ENCODE measurements at places on chromosomes 1 and 21.

GRCh38 chr1:178055093-178055492 lies 38.8 kb upstream of the RASAL2 start:
- DNase-seq, result peak; percentile 48

DNA sequence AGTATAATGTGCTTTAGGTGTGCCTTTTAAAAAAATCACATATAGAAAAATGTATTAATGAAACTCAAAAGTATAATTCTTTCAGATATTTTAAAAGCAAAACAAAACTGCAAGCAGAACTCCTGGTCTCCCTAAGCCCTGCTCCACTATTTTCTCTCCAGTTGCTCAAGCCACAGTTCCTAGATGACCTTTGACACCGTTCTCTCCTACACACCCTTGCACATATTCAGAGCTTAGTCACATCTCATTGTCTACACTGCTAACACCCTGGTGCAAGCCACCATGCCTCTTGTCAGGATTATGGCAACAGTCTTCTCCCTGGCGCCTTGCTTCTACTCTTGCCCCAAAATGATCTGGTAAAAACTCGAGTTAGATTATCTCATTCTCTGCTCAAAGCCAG lies 50.2 kb upstream of the ROR1 start:
- DNase-seq, result peak; percentile 68

DNA sequence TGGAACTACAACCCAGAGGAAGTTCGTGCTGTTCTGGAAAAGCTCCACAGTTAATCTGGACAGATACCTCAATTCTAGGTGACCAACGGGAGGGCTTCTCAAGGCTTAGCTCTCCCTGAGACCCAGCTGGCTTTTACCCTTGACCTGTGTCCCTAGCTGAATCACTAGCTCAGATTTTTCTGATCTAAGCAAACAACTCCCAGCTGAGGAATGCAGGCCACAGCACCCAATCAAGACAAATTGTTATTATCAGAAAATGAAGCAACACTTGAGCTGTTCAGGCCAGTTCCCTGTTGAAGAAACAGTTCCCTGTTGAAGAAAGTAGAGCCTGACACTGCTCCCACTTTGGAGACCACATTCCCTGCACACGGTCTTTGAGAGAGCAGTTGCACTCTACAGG lies 16.0 kb downstream of the DIO1 start:
- DNase-seq, result no peak

DNA sequence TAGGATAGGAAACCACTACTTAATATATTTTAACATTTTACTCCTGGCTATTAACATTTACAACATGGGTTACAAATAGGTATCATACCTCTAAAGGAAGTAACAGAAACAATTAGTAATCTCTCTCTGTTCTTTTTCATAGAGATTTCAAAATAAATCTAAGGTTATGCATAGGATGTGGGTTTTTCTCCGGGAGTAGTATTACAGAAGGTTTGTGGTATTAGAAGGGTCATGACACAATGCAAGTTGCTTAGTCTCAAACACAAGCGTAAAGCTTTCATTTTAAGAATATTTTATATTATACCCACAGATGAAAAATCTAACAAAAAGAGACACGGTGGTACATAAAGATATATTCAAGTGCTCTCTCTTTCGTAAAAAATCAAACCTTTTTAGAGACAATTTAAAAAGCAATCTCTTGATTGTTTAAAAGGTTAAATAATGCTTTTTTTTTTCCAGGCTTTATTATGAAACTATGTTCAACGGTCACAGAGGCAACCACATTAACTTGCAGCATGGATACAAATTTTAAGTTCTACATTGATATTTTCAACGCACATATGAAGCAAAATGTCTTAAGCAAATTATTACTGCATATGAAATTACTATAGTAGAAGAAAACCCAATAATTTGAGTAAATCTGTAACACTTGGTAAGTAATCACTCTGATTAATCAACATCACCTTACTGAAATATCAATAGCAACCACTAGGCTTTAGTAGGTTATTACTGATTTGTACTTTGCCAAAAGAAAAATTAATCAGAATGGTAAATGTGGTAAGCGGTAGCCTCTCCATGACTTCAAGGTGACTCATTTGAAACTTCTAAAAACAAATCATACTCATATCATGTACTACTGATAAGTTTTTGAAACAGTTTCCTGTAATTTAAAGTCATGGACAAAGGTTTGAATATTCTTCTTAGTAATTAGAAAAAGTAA lies 97.4 kb upstream of the GFI1 start:
- DNase-seq, result peak; percentile 82

DNA sequence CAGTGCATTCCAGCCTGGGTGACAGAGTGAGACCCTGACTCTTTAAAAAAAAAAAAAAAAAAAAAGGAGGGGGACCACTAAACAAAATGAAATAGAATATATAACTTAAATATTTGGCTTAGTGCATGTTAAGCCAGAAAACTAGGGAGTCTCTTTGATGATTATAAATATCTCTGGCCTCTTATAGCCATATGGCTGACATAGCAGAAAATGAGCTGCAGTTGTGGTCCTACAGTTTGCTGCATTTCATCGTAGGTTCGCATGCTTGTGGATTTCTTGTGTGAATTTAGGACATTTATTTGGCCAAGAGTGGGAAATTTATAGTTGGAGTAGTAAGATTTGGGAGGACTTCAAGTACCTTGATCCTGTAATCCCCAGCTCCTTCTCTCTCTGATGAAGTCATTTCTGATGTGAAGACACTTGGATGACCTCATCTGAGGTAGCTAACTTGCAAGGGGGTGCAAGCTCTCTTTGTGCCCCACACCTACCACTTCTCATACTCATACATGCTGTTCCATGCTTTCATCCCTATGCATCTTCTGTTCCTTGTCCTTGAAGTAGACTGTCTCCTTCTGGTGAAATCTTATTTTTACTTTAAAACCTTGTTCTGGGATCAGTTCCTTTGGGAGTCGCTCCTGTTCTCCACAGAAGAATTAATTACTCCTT lies 6.4 kb upstream of the TIPRL start:
- DNase-seq, result no peak

- DNase-seq, result no peak
Observed at GRCh38 chr1:59698386-59698785, 116.4 kb upstream of the HOOK1 start.

DNA sequence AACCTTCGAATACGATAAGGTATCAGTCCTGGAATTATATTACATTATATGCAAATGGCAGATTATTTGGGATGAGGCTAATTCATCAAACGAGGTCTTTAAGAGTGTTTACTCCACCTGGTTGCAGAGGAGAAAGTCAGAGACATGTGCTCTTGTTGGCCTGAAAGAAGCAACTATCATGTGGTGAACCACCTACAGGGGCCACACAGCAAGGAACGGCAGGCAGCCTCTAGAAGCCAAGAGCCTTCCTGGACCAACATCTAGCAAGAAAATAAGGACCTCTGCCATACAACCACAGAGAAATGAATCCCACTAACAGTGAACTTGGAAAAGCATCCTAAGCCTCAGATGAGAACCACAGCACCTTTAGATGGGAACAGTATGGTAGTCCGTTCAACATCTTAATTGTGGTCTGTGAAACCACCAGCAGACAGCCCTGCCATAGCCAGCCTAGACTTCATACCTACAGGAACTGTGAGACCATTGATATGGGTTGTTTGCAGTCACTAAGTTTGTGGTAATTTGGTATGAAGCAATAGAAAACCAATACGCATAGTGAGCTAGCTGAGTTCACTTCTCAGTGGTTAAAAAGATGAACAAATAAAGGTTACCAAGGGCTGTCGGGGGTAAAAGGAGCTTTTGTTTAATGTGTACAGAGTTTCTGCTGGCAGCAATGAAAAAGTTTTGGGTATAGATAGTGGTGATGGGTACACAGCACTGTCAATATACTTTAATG lies 345.7 kb upstream of the RUNX1 start:
- DNase-seq, result no peak

- no peak for DNase-seq
Observed at GRCh38 chr1:105270966-105271365, 1521.3 kb downstream of the AMY1C start.

DNA sequence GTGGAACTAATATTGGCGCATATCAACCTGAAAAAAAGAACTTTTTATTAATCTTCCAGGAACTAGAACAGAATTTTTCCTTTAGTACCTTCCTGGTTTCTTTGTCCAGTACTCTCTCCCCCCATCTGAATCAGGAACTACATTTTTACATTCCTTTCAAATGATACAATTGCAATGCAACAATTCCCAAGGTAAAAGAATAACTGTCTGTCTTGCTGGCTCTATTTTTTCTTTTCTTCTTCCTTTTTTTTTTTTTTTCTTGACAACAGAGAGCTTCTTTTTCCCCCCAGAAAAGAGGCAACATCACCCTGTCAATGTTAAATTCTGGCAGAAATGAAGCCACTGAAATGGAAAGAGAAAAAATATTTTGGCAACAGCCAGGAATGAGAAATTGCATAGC lies 4.5 kb upstream of the CD101 start:
- peak; percentile 34 for DNase-seq

DNA sequence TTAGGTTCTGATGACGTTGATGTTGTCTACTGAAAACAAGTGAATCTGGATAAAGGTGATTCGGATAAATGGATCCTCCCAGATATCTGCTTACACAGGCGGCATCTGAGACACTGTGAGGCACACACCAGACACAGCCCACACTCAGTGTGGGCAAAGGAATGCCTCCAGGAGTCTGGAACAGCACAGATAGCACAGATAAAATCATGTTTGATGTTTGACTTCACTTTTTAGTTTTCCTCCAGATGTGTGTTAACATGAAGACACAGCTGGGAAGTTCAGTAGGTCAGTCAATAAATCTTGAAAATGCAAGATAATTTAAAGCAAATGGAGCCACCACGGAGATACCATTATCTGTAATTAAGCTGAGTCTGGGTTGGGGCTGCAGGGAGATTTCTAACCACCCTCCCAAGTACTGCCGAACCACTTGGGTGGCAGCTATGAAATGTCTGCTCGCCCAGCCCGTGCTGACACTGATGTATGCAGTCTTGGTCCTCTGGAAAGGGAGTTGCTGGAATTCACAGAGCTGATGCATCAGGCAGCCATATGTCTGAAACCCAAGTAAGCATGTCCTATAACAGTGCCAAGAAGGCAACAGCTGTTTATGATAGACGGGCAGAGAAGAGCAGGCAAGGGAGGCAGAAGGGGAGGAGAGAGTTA lies 11.7 kb downstream of the CAPN9 start:
- DNase-seq, result peak; percentile 59

DNA sequence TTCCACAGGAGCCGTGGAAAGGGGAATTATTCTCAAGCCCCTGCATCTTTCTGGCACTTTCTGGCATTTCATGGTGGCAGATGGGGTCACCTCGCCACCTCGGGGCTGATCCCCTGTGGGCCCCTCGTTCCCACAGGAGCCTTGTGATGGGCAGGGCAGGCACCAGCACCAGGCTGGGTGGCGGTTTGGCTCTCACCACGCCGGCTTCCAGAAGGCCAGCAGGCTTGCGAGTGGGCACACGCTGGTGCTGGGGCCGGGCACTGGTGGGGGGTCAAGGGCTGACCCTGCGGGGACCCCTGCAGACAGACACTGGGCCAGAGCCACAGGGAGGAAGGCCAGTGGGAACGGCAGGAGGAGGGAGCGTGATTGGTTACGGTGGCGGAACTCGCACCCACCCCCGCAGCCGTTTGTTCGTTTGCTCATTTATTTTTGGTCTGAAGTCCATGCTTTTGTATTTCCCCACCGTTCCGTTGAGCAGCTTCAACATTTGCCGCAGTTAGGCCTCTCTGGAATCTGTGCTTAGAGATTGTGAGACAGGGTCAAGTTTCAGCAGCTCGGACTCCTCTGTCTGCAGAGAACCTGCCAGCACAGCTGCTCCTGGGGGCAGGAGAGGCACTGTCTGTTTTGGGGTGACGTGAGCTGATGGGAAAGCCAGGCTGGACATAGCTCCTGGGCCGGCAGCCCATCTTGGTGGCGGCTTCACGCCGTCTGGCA lies 5.3 kb downstream of the COL18A1 start:
- no peak for DNase-seq

- DNase-seq, result no peak
Observed at GRCh38 chr1:51572365-51572764, 44.5 kb upstream of the OSBPL9 start.

GRCh38 chr1:180917306-180918065 lies 4.8 kb downstream of the KIAA1614 start:
- DNase-seq, result no peak

DNA sequence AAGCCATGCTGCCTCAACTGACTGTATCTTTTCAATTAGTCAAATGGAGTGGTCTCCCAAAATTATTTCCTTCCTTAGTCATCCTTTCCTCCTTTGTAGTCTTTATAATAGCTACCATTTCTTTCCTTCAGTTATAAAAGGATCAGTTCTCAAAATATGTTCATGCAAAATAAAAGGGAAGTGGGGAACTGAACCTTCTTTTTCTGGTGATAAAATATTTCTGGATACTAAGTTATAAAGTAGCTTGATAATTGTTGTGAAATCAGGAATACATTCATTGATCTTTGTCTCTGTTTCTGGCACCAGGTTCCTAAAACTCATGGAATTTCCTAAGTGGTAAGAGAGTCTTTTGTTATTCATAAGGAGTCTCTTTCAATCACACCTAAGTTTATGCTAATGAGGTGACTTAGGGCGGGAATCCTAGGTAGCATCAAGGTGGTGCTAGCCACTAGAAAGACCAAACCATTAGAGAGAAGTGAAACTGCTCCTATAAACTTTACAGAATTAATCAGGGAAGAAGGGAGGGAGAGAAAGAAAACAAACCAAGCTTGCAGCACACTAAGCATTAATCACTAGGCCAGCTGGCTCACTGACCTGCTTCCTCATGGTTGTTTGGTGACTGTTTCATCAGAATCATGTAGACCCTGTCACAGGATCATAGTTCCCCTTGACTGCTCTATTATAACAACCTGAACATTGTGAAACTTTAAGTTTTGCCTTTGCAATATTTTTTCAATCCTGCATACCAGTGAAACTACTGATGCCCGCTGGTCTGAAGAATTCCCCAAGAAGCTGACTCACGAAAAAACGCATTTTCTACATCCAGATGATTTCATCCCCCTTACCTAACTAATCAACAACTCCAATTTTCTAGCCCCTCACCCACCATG lies 161.6 kb upstream of the PTBP2 start:
- DNase-seq, result peak; percentile 100

GRCh38 chr1:6302568-6302967 lies 41.7 kb upstream of the GPR153 start:
- no peak for DNase-seq

DNA sequence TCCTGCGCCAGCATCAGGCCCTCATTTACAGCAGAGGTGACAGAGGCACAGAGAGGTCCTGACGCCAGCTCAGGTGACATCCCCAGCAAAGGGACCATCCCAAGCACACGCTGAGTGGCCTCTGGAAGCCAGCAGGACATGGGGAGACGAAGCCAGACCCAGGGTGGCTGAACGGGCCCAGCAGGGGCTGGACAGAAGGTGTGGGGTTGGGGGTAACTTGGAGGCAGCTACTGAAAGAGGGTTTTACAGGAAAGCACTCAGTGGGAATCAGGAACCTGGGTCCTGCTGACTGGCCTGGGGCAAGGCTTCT lies 1.6 kb upstream of the ARHGEF16 start:
- no peak for DNase-seq

GRCh38 chr21:32733356-32733755 lies 5.5 kb upstream of the SYNJ1 start:
- no peak for DNase-seq

DNA sequence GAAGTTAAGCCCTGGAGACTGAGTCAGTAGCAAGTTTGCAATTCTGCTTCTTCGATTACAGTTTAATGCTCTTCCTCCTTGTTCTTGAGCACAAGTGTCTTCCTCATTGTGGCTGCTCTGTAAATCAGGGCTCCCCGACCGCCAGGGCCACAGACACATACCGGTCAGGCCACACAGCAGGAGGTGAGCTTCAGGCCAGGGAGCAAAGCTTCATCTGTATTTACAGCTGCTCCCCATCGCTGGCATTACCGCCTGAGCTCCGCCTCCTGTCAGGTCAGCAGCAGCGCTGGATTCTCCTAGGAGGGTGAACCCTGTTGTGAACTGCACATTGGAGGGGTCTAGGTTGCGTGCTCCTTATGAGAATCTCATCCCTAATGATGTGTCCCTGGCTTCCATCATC lies 1.7 kb upstream of the TRAPPC10 start:
- no peak for DNase-seq
